Vagina (tissue), 2 donors: ENCODE measurements at places on chromosomes 1 and 21. TPM values are rescaled to one million over a fixed set of nuclear protein-coding genes. Genes with fewer than 3 reads are reported as not detected.
A peak's percentile ranks its signal among the peaks of the same experiment; 100 is the strongest.

GRCh38 chr1:51423073-51423821 is 92.9 kb upstream of the TTC39A start:
- no peak overlapping the region for H3K4me3 ChIP-seq
- no peak for DNase-seq
- H3K4me1 ChIP-seq = peaks cover 7% of the 10 kb centered on the region
- H3K27ac ChIP-seq = peak overlapping the region; percentile 10

DNA sequence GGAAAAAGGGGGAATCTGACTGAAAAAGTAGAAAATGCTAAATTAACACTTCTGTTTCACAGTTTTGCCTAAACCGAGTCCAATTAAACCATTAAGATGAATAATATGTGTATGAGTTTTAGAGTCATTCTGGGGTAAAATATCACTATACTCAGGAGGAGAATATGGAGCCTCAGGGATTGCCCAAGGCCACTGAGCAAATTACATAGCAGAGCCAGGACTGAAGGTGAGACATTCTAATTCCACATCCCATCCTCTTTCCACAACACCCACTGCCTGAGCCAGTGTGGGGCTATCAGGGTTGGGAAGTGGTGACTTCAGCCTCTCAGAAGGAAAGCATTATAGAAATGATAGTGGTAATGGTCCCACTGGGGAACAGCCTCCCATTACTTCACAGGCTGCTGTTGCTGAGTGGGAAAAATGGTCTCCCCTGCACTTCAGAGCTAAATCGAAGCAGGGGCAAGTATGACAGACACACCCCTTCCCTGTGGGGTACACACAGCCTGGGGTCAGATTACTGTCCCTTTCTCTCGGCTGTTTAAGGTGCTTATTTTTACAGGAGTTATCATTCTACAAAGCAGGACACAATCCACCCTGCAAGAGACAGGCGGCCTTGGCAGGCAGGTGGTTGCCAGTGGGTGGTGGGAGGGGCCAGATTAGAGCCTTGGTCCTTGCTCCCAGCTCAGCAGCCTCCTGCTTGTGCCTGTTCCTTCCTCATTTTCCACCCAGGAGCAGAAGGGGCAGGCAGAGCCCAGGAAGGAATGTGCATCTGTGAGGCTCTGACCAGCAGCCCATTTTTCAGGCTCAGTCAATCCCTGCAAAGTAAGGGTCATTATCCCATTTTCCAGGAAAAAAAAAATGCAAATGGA is 9.5 kb upstream of the BCAR3 start:
- no peaks in the 10 kb centered on the region for H3K27me3 ChIP-seq
- H3K4me1 ChIP-seq = peaks cover 31% of the 10 kb centered on the region
- peak overlapping the region; percentile 60 for H3K27ac ChIP-seq
- DNase-seq = no peak

GRCh38 chr1:100448366-100448765 is 89.6 kb upstream of the GPR88 start:
- no peak for DNase-seq
- no peak overlapping the region for H3K27ac ChIP-seq
- no peaks in the 10 kb centered on the region for H3K27me3 ChIP-seq
- no peak overlapping the region for H3K4me3 ChIP-seq
- no peaks in the 10 kb centered on the region for H3K36me3 ChIP-seq
- H3K4me1 ChIP-seq = no peaks in the 10 kb centered on the region

DNA sequence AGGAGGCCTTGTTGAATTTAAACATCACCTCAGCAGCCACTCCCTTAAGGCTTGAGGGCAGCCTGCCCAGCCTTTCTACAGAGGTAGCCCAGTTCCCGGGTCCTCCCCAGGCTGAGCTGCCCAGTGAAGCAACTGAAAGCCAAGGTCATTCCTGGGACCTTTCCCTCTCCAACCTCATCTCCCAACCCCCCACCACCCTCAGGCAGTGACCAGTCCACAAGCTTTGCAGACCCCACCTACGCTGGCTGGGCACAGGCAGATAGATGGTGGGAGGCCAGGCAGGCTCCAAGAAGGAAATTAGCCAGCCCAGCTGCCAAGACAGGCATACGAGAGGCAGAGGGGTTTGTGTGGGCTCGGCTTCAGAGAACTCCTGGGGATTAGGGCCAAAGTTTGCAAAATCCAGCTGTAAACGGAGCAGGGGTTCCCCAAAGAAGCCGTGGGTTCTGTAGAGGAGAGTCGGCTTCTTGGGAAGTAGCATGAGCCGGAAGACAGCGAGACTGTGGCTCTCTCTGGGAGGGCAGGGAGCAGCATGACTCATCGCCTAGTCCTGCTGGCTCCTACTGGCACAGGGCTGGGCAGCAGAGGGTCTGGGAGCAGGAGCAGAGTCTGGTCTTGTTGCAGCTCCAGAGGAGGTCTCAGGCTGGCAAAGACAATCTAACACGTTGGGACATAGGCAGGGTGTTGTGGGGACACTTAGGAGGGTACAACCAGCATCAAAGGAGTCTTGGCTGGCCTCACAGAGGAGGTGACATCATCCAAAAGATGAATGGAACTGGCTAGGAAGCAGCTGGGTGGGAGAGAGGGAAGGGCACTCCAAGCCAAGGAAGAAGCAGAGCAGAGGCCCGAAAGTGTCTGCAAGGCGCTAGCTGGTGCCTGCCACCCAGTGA is 2.8 kb upstream of the ZC3H12A start:
- H3K27ac ChIP-seq = peak overlapping the region; percentile 98
- H3K4me1 ChIP-seq = peaks cover 51% of the 10 kb centered on the region
- peak overlapping the region; percentile 36 for H3K4me3 ChIP-seq
- no peaks in the 10 kb centered on the region for H3K27me3 ChIP-seq
- peak; percentile 94 for DNase-seq
- no peaks in the 10 kb centered on the region for H3K36me3 ChIP-seq

RNF186 gene
- not detected for total RNA-seq

GRCh38 chr1:200131551-200132125 is 104.1 kb downstream of the NR5A2 start:
- no peak overlapping the region for H3K27ac ChIP-seq
- H3K4me3 ChIP-seq = no peak overlapping the region
- no peaks in the 10 kb centered on the region for H3K4me1 ChIP-seq
- no peaks in the 10 kb centered on the region for H3K27me3 ChIP-seq
- no peaks in the 10 kb centered on the region for H3K36me3 ChIP-seq

DNA sequence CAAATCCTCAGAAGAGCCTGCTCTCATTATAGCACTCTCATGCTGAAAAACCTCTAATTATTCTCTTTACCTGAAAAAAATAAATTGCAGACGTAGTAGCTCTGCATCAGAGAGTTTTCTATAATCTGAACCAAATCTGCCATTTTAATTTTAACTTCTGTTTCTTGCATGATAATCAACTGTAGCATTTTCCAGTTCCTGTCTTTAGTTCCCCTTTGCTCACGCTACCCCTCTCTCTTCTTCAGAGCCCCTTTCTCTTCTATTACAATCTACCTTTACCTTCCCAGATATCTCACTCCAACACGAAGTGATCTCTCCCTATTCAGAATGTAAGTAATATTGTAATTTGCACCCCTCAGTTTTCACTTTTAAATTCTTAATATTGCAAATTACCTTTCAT is 31.4 kb downstream of the FMO1 start:
- no peaks in the 10 kb centered on the region for H3K27me3 ChIP-seq
- no peak overlapping the region for H3K27ac ChIP-seq
- DNase-seq = no peak

DNA sequence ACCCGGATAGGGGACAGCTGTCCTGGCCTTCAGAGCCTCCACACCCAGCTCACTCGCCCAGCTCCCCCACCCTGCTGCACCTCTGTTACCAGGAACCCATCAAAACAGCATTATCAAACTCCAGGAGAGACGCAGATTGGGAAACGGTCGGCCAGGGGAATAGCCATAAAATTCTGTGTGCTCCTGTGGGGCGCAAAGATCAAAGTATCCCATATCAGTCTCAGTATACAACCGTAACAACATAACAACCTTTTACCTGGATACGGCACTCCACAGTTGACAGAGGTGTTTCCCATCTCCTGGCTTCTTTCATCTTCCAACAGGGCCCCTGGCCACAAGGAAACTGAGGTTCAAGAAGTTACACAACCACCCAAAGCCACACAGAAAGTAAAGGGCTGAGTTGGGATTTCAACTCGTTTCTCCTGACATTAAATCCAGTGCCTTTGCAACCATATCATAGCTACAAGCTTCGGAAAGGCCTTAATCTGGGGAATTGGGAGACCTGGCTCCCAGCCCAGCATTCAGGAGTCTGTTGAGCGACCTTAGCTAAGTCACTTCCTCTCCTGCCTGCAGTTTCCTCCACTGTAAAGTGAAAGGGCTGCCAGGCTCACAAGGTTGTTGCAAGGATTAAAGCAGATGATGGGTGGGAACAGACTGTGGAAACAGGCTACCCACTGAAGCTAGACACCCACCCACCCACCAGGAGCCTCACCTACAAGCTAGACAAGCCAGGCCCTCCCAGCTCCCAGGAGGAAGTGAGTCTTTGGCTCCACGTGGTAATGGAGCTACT is 8.1 kb upstream of the EPHB2 start:
- DNase-seq = no peak
- H3K4me1 ChIP-seq = no peaks in the 10 kb centered on the region
- no peak overlapping the region for H3K4me3 ChIP-seq
- H3K27me3 ChIP-seq = no peaks in the 10 kb centered on the region
- H3K27ac ChIP-seq = no peak overlapping the region

DNA sequence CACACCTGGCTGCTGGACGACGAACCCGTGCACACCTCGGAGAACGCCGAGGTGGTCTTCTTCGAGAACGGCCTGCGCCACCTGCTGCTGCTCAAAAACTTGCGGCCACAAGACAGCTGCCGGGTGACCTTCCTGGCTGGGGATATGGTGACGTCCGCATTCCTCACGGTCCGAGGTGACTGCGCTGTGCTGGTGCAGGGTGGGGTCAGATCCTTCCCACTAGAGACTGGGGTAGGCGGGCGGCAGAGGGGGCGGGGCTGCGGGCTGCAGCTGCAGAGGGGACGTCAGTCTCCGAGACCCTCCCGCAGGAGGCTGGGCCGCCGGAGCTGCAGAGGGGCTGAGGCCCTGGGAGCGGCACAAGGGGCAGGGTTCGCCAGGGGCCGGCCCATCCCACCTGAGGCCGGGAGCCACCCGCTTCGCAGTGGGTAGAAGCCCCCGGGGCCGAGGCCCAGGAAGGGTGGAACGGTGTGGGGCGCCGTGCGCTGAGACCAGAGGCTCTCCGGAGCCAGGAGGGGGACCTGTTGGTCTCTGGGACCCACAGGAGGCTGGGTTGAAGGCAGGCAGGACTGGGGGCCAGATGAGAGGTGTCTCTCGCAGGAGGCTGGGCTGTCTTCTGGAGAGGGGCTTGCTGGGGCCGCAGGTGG is 90.6 kb downstream of the TRIM11 start:
- no peak for DNase-seq
- H3K27me3 ChIP-seq = no peaks in the 10 kb centered on the region
- no peaks in the 10 kb centered on the region for H3K4me1 ChIP-seq
- H3K36me3 ChIP-seq = peaks cover 22% of the 10 kb centered on the region

DNA sequence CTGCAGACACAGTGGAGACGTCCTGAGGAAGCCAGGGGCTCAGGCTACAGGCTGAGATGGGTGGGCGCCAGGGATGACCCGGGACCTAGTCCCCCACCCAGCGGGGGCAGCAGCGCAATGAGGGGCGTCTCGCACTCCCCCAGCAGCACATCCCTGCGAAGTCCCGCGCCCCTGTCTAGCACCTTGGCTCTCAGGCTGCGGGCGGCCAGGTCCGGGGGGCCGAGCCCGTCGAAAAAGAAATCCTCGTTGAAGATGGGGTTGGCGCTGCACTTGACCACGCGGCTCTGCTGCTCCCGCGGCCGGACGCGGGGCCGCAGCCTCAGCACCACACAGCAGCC is 1.8 kb downstream of the C2CD4D start:
- no peak overlapping the region for H3K27ac ChIP-seq
- no peaks in the 10 kb centered on the region for H3K27me3 ChIP-seq
- H3K36me3 ChIP-seq = no peaks in the 10 kb centered on the region
- H3K4me3 ChIP-seq = peak overlapping the region; percentile 51

KIAA1614 gene
- total RNA-seq = 13.0 TPM

IFNLR1 gene
- 1.7 TPM for total RNA-seq

DNA sequence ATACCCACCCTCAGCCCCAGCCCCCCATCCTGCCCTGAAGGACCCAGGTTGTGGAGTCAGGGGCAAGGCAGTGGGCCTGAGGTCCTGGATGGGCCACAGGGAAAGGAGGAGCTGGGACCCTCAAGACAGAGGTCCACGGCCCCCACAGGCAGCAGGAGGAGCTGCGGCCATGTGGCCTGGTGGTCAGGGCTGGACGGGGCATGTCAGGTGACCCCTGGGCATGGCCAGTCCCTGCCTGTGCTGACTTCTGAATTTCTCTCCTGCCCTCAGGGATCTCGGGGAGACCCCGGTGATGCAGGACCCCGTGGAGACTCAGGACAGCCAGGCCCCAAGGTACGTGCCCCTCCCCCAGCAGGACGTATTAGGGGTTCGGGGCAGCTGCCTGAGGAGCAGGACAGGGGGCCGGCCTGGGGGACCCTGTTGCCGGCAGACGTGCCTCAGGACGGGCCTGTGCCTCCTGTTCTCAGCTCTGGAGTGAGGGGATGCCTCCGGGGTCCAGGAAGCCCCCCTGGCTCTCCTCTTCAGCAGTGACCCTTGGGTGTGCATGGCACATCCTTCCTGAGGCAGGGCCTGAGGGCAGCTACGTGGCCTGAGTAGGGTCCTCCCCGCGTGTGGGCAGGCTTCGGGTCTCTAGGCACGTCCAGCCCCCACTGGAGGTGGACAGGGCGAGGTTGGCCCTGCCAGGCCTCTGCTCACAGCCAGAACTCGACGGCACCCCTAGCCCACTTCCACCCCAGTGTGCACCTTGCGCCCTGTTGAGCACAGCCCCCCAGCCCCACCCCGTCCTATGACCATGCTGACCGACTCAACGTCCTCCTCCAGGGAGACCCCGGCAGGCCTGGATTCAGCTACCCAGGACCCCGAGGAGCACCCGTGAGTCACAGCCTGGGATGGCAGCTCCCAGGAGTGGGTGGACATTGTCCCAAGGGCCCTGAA is 23.6 kb downstream of the COL6A2 start:
- peak overlapping the region; percentile 14 for H3K27ac ChIP-seq
- no peak for DNase-seq
- no peak overlapping the region for H3K4me3 ChIP-seq
- H3K36me3 ChIP-seq = no peaks in the 10 kb centered on the region

DNA sequence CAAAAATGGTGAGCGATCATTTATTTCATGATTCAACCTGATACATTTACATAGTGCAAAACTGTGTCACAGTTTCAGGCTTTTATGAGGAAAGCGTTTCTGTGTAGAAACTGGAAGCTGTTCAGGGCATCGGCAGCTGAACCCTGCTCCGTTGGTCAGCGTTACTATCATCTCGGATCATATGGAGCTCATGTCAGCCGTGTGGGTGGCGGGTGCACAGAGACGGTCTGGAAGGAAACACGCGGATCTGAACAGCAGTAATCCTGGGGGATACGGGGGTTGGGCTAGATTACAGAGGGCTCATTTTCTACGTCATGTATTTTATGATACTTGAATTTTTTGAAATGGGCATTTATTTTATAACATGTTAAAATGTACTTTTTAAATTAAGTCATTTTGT is 15.1 kb downstream of the C1orf174 start:
- H3K27me3 ChIP-seq = no peaks in the 10 kb centered on the region
- no peak for DNase-seq
- no peak overlapping the region for H3K27ac ChIP-seq
- no peaks in the 10 kb centered on the region for H3K4me1 ChIP-seq

GRCh38 chr1:235409042-235409820 is 42.0 kb downstream of the TBCE start:
- no peak overlapping the region for H3K4me3 ChIP-seq
- no peak overlapping the region for H3K27ac ChIP-seq
- no peaks in the 10 kb centered on the region for H3K27me3 ChIP-seq
- peaks cover 11% of the 10 kb centered on the region for H3K4me1 ChIP-seq

GRCh38 chr1:180927841-180928240 is 15.1 kb downstream of the KIAA1614 start:
- no peaks in the 10 kb centered on the region for H3K36me3 ChIP-seq
- H3K27ac ChIP-seq = peak overlapping the region; percentile 47
- no peaks in the 10 kb centered on the region for H3K27me3 ChIP-seq
- peaks cover 45% of the 10 kb centered on the region for H3K4me1 ChIP-seq
